ENCODE measurements at places on chromosomes 3 and 15.

GRCh38 chr3:146093896-146094295 is 67.1 kb downstream of the PLOD2 start:
- no peak for DNase-seq

GRCh38 chr15:83081256-83082014 is 14.4 kb upstream of the BTBD1 start:
- DNase-seq = no peak

DNA sequence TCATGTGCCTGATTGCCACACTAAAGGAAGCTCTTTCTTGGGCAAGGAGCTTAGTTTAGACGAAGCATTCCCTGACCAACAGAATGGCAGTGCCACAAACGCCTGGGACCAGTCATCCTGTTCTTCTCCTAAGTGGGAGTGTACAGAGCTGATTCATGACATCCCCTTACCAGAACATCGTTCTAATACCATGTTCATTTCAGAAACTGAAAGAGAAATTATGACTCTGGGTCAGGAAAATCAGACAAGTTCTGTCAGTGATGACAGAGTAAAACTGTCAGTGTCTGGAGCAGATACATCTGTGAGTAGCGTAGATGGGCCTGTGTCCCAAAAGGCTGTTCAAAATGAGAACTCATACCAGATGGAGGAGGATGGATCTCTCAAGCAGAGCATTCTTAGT is 18.4 kb downstream of the SENP5 start:
- DNase-seq = no peak

GRCh38 chr3:106431721-106432120 is 562.9 kb upstream of the CBLB start:
- DNase-seq = no peak

- no peak for DNase-seq
Observed at GRCh38 chr15:25905140-25905539, 42.0 kb upstream of the ATP10A start.

DNA sequence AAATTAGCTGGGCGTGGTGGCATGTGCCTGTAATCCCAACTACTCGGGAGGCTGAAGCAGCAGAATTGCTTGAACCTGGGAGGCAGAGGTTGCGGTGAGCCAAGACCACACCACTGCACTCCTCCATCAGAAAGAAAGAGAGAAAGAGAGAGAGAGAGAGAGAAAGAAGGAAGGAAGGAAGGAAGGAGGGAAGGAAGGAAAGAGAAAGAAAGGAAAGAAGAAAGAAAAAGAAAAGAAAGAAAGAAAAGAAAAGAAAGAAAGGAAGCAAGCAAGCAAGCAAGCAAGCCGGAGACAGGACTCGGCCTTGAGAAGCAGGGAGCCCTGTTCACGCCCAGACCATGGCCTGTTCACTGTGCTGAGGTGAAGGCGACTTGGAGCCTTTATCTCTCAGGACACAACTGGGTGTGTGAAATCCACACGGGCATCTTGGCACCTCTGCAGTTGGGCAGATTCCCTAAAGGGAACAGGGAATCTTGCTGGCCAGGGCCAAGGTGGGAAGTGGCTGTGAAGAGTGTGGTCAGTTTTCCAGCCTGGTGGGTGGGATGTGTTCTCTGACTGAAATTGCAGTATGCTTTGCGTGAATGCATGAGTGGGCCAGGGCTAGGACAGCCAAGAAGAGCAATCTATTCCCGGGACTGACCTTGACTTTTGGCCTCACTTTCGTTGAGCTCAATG is 90.3 kb downstream of the CORO2B start:
- DNase-seq = no peak
